ENCODE measurements at places on chromosomes 6 and 20.

DNA sequence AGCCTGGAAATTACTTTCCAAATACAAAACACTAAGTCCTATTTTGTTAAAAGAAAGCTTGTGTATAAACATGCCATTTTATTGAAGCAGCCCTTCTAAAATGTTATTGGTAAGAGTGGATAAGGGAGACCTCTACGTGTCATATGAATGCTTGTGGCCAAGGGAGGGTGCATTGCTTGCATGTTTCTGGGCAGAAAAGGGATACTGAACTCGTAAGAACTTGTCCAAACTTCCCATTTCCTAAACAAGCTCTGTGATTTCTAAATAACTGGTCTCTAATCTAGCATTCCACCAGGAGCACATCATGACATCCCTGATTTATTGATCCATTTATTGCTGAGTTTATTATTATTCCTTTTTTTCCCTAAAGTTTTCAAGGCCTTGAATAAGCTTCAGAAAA, 474.1 kb downstream of the CD109 start:
- no peak for DNase-seq

- peak; percentile 84 for DNase-seq
Observed at GRCh38 chr20:57480444-57481160, 44.3 kb downstream of the CTCFL start.

- no peak for DNase-seq
Observed at GRCh38 chr20:25251019-25251418, 3.1 kb downstream of the PYGB start.

GRCh38 chr20:49186535-49187329, 1.4 kb downstream of the STAU1 start:
- DNase-seq = peak; percentile 53

- peak; percentile 19 for DNase-seq
Observed at GRCh38 chr6:90383196-90383822, 86.7 kb upstream of the BACH2 start.

- DNase-seq = no peak
Observed at GRCh38 chr6:104183816-104184435, 675.8 kb downstream of the HACE1 start.

Measured in GM12864 (cell line).